Stimulated activated CD8-positive, alpha-beta memory T cell treated with anti-CD3 and anti-CD28 coated beads, Interleukin-2, amount 100 ng/mL, for 1 hour (primary cell): ENCODE measurements at places on chromosomes 5 and 9.

DNA sequence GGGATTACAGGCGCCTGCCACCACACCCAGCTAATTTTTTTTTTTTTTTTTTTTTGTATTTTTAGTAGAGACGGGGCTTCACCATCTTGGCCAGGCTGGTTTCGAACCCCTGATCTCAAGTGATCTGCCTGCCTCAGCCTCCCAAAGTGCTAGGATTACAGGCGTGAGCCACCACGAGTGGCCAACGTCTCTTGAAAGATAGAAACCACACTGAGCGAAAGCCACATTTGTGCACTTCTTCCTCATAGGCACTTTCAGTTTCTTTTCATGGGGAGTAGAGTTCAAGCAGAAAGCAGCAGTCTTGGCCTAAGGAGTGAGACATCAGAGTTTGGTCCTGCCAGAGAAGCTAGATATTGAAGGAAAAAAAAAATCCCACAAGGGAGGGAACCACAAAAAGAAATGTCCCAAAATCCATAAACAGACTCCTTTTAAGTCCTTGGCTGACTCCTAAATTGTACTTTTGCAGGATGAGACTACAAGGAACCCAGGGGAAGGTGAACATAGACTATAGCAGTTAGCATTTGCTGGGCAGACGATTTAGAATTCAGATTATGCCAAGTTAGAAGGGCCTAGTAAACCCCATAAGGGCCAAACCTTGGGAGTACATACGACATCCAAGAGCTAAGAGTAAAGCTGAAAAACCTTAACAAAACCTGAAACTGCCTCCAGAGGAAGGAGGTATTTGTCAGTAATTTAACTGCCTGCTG, 43.9 kb upstream of the GLIPR2 start:
- no peak for DNase-seq

DNA sequence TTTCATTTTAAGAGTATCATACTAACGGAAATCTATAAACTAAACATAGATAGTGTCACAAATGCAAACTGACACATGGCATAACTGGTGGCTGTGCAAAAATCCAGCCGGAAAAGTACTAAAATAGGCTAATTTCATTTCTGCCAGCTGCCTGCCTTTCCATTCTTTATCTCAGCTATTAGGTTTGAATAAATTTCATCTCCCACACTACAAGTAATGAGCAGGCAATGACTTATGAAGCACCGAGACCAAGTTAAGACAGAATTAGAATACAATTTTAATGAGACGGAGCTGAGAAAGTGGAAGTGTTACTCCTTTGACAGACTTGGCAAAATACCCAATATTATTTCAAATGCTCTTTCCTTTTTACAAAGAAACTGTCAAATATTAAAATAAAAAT, 258.8 kb upstream of the ZNF608 start:
- DNase-seq, result no peak

- DNase-seq, result no peak
Measured at GRCh38 chr5:67366276-67366675, 169.7 kb upstream of the CD180 start.

- no peak for DNase-seq
Measured at GRCh38 chr9:137366891-137367381, 56.0 kb downstream of the EXD3 start.

GRCh38 chr5:115850744-115851416, 9.1 kb downstream of the AP3S1 start:
- no peak for DNase-seq

- no peak for DNase-seq
Measured at GRCh38 chr5:999032-999501, 9.5 kb upstream of the NKD2 start.

DNA sequence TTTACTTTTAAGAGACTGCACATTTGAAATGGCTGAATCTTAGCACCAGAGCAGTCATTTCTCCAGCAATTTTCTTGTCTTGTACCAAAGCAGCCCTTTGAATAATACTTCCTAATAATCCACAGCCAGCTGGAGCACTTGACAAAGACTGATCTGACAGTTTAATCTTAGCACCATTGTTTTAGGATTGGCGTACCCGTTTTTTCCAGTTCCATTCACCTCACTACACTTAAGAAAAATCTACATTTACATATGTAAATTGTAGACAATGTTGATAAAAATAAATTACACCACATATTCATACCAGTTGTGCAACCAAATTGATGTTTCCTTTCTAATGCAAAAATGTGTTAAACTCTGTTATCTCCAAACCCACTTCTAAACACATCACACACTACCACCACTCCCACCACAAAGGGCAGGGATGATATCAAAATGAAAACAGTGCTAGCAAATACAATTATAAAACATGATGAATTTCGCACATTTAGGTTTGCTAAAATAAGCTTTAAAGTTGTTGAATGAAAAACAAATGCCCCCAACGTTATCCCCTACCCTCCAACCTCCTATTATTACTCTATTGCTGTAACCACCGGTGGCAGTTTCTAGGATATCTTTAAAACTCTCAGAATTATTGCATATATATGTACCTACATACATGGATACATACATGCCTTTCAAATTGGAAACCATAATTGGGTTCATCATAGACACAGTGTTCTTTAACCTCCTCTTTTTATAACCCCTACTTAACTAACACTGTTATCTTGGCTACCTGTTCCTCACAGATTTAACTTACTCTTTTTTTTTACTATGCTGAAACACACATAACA, 21.5 kb downstream of the SERINC5 start:
- no peak for DNase-seq

DNA sequence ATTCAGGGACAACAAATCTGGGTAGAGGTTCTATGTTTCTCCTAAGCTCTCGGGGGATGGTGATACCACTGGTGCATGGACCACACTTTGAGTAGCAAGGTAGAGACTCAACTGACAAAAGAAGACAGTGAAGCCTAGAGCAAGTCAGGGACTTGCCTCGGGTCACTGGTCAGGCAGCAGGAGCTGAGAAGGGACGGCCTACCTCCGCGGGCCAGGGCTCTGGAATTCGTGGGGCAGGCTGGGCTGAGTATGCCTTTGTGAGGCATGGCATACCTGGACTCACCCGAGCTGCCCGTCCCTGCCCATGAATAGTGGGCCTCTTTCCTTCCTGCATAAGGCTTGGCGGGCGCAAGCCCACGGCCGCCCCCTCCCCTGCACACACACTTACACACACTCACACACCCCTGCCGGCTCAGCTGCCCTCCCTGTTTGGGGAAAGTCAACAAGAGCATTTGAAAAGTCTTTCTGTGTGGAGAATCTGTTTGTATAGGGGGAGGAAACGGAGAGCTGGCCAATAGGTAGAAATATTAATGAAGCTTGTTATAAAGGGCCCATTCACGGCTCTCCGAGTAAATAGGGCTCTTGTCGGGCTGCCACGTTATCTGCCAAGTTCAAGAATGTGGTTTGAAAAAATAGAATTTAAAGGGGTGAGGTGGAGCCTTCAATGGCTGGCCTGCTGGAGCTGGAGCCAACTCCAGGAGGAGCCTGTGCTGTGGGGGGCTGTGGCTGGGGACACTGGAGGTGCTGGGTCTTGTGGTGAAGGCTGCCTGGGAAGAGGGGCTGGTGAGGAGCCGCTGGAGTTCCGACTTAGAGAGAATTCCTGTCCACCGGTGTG, 19.1 kb upstream of the KIF12 start:
- no peak for DNase-seq

- no peak for DNase-seq
Measured at GRCh38 chr9:134679616-134680392, 38.2 kb downstream of the COL5A1 start.
